ENCODE measurements at places on chromosomes 12 and 14. TPM values are rescaled to one million over a fixed set of nuclear protein-coding genes. Genes with fewer than 3 reads are reported as not detected.

The MEG3 gene
- 487 TPM for total RNA-seq

The TEAD4 gene
- 0.92 TPM for total RNA-seq

The KITLG gene
- 378 TPM for total RNA-seq

The TBX3 gene
- total RNA-seq: 7.6 TPM

The HNF1A gene
- total RNA-seq: not detected

The RPS6KL1 gene
- 39.9 TPM for total RNA-seq

The RNFT2 gene
- total RNA-seq: 56.3 TPM

The KRT75 gene
- total RNA-seq: not detected

The FBRSL1 gene
- total RNA-seq: 5.1 TPM

The TAS2R46 gene
- total RNA-seq: 3.2 TPM

The ARF3 gene
- 129 TPM for total RNA-seq

The VWF gene
- 18.5 TPM for total RNA-seq

The SLC8A3 gene
- total RNA-seq: 70.4 TPM

The TNS2 gene
- total RNA-seq: 16.1 TPM

The BCL2L2 gene
- total RNA-seq: 21.9 TPM

The SAMD15 gene
- total RNA-seq: 20.8 TPM

The MMP19 gene
- total RNA-seq: not detected

The HPD gene
- not detected for total RNA-seq

The LRRK2 gene
- 14.3 TPM for total RNA-seq

The VDR gene
- total RNA-seq: 0.23 TPM

The LRRIQ1 gene
- 25.1 TPM for total RNA-seq

The FGF23 gene
- not detected for total RNA-seq

The MANSC4 gene
- not detected for total RNA-seq

The SLC7A8 gene
- total RNA-seq: 14.8 TPM

The LRP1-AS gene
- not detected for total RNA-seq

Measured in diencephalon (tissue), 1 donor.